GM18507 (cell line): ENCODE measurements at places on chromosomes 7 and 10.
A peak's percentile ranks its signal among the peaks of the same experiment; 100 is the strongest.

DNA sequence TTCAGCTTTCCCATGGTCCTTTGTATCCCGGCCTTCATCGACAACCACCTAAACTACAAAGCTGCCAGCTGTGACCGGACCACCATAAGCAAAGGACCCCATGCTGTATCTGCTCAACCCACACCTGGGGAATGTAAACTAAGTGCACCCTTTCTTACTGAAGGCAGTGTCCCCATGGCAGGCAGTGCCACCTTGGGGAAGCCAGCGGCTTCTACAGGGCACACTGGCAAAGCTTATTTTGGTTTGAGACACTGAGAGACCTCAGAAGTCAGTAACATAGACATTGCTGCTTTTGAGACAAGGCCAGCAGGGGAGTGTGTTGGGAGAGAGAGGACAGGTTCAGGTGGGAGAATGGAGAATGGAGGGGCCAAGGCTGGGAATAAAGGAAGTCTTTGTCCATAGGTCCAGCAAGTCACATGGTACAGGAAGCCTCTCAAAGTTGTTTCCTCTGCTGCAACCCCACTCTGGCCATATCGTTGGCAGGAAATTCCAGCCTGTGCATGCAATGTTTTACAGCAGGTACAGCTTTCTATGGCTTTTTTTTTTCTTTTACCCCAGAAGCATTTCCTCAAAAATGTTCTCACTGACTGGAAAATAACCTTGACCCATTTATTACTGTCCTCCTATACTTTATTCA, 85.9 kb upstream of the NPVF start:
- no peak for DNase-seq

- DNase-seq = peak; percentile 69
Measured at GRCh38 chr10:14648005-14648765, 126.5 kb downstream of the FAM107B start.

DNA sequence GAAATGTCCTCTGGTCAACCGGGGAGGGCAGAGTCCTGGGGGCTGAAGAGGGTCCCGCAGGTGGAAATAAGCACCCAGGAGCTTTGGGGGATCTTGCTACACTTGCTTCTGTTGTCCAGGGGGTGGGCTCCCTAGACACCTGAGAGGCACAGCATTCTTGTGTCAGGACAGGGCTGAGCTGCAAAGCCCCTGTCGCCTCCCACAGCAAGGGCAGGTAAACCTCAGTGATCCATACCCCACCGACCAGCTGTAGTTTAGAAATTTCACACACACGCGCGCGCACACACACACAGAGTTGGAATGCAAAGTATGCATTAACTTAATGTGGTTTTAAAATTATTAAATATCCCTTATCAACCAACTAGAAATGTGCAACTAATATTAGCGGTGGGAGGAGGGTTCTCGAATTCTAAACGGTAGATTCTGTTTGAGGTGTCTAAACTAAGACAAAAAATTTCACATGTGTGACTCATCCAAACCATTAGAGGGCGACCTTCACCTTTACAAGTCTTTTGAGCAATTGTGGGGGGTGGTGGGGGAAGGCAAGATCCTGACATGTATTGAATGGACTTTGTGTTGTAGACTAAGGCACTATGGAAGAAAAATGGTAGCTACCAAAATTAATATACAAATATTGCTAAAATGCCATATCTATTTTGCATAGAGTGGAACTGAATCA, 34.3 kb upstream of the PTF1A start:
- DNase-seq = peak; percentile 36

DNA sequence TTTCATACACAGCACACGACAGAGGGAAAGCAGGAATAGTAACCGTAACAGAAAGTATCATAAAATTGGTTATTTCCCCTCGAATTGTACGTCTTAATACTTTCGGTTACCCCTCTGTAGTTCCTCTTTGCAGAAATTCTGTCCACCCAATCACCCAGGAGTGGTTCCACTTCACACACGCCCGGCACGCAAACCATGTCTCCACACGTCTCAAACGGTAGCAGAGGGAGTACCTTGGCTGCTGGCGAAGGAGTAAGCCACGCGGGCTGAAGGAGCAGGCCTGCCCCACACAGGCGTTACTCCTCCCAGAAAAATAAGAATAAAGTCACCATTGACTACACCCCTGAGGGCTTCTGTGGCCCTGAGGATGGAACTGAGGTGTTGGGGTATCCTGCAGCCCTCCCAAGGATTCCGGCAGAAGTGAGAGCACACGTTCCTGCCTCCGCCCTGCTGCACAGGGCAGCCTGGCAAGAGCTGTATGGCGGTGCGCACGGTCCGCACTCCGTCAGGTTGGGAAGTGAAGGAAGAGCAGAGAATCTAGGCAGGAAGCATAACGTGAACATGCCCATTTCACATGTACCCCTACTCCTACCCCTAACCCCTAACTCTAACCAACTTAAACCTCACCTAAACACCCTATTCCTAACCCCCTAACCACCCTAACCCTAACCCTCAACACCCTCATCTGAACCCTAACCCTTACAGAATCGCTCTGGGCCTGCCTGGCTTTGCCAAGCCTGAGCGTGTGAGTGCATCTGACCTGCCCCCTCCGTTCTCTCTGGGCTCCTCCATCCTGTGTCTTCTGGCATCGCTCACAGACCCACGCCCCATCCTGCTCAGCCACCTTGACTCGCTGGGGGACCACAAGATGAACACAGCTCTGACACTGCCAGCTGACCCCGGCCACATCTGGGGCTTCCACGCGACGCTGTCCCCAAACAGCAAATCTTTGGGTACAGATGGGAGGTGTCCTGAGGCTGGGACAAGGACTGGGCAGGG, 18.2 kb downstream of the GPR146 start:
- peak; percentile 71 for DNase-seq

DNA sequence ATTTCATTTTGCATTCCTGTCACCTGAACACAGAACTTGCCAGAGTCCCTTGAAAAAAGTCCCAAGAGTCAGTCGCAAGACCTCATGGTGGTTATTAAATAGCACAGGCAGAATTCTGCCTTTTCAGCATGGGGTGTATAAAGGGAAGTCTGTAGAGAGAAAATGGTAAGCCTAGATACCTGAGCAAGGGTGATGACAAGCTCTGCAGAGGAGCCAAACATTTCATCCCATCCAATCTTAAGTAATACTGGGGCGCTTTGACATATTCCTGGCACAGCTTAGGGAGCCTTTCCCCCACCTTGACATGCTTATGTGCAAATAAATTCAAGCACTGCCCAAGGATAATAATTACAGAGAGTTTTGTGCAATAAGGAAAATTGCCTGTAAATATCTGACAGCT, 213.0 kb downstream of the INHBA start:
- DNase-seq = no peak

DNA sequence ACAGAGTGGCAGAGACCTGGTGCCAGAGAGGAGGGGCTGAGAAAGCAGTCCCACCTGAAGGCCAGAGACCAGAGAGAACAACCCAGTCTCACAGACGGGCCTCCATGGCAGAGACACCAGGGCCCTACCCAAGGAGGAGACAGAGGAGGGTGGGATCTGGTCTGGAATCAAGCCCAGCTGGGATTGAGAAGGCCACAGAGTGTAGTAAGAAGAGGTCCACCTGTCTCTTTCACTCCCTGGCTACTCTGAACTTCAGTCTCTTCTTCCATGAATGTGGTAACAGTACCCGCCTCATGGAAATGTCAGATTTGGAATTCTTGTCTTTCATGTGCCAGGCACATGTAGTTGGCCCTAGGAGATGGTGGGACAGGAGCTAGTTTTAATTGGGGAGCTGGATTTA, 55.6 kb downstream of the CLIP2 start:
- DNase-seq = no peak

GRCh38 chr10:31816318-31816717, 112.3 kb downstream of the ARHGAP12 start:
- DNase-seq = no peak

- DNase-seq = no peak
Measured at GRCh38 chr7:74141705-74142104, 32.5 kb upstream of the EIF4H start.

GRCh38 chr10:133129859-133130495, 30.0 kb upstream of the KNDC1 start:
- no peak for DNase-seq

DNA sequence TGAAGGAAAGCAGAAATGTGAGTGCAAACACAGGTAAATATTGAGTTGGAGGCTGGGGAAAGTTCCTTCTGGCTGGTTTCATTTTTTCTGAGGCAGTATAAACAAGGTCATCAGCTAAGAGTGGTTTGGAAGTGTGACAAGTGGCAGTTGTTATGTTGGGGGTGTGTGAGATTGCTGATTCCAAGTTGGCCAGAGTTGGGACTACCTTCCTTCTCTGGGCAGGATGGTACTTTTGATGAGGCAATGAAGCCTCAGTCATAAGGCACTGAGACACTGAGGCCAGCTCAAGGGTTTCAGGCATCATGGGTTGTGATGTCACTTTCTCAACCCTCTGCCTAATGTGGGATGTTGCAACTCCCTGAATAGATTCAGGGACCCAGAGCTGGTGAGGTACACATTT, 8.2 kb upstream of the PTTG1IP2 start:
- DNase-seq = no peak

DNA sequence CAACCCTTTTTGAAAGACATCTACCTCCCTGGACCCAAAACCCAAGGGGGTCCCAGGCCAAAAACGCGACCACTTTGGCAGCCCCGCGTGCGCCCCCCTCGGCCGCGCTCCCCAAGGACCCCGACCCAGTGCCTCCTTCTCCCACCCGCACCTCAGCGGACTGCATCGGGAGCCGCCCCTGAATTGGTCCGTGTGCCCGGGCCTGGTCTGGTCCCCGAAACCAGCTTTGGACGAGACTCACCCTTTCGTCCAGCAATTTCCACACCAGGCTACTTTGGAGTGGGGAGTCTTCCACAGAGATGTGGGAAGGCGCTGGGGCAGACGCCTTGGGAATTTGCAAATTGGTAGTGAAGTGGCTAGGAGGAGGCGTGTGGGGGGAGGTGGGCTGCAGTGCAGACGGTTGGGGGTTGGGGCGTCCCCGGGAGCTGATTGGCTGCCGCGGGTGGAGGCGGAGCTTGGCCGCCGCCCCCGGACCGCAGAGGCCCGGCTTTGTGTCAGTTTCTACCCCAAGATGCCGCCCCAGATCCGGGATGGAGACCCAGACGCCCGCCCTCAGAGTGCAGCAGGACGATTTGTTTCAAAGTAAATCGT, 16.9 kb downstream of the TCAF1 start:
- peak; percentile 75 for DNase-seq

- no peak for DNase-seq
Measured at GRCh38 chr10:84195044-84195830, 900 bp downstream of the CDHR1 start.

DNA sequence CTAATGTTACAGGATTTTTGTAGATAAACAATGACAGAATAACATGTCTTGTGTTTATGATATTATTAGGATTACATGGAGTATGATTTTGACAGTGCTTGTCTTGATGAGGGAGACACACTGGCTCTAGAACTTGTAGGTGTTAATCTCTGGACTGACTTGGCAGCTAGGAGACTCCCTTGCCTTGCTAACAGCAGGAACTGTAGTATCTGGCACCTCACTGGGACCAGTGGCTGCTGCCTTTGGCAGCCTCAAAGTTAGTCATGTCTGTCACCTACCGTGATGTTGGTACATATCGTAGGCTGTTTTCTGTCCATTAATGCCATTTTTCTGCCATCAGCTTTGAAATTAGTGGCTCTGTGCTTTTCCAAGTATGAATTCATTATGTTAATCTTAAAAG, 261.5 kb downstream of the CDK14 start:
- no peak for DNase-seq

DNA sequence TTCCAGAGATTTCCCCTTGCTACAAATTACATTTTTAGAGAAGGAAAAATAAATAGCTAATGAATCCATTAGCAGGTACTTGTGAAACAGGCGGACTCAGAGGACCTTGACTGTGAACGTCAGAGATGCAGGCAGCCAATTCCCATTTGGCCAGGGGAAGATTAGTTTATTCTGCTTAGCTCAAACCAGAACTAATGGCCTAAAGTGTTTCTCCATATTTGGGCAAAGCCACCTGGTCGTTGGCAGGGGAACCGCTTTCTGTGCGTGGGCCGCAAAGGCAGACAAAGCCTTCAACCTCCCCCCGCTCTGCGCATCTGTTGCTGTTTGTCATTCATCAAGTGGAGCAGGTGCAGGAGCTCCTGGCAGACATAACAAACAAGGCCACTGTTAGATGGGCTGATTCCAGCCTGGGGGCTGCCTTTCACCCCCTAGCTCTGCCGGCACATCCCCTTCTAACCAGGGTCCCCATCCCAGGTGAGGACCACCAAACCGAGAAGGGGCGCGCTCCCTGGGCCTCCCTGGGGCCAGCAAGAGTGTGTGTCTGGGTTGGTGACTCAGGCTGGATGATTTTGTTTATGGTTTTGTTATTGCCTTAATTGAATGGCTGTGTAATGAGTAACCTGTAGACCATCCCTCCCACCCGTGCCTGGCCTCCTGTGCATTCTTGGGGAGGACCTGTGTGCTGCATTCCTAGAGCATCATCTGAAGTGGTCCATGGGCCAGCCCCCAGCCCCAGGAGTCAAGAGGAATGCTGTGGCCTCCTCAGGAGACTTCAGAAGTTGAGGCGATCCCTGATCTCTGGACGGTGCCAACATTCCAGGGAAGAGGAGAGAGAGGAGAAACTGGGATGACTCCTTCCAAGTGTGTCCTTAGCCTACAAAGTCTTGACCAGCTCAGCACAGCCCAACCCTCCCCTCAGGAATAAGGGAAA, 14.5 kb upstream of the CPA1 start:
- DNase-seq = peak; percentile 35

- no peak for DNase-seq
Measured at GRCh38 chr7:137958470-137959431, 43.1 kb downstream of the CREB3L2 start.

DNA sequence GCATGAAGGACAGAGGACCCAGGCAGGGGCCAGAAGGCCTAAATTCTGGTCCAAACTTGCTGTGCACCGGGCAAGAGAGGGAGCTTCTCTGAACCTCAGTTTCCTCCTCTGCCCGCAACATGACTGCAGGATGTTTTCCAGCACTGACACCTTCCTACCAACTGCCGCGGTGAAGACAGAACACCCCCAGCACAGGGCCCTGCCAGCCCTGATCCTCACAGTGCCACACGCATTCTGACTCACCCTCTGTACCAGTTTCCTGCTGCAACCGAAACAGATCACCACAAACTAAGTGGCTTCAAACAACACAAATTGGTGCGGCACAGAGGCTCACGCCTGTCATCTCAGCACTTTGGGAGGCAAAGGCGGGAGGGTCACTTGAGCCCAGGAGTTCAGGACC, 18.1 kb downstream of the MAD1L1 start:
- no peak for DNase-seq

DNA sequence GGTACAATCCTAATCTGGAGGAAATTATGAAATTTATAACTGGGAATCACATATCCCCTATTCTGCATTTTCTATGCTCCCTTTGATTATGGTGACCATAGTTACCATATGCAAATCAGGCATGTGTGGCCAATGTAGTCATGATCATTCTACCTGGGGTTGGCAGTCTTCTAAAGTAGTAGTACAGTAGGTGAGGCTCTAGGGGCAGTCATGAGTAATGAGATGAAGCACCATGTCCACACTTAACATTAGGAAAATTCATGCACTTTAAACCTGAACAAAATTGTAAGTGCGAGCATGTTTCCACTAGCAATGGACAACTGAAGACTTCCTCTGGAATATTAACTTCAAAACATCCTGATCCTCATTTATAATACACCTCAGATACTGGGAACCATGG, 545.9 kb downstream of the SUGCT start:
- no peak for DNase-seq
